ENCODE measurements at places on chromosomes 3 and 15. TPM values are rescaled to one million over a fixed set of nuclear protein-coding genes. Genes with fewer than 3 reads are reported as not detected.

KNL1 gene
- total RNA-seq, result 71.7 TPM

NANOGP8 gene
- total RNA-seq, result 1.5 TPM

IL17RC gene
- total RNA-seq, result 3.1 TPM

PLSCR1 gene
- 16.8 TPM for total RNA-seq

NCBP2 gene
- total RNA-seq, result 80.8 TPM

DNA sequence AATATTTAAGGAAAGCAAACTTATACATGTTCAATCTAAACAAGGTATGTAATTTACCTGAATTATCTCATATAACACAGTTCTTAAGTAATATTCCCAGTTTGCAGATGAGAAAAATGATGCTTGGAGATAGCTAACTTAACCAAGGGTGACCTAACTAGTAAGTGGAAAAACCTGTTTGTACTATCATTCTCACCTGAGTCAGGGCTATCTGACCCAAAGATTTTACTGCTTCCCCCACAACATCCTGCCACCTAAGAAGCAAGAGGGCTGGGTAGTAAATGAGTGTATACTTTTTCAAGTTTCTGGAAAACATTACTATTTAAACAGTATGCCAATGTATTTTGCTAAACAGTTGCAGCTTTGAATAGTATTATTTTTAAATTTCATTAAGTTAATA lies 10.6 kb downstream of the TP63 start:
- H3K4me3 ChIP-seq, result no peak overlapping the region
- no peaks in the 10 kb centered on the region for H3K36me3 ChIP-seq
- no peaks in the 10 kb centered on the region for H3K27me3 ChIP-seq
- no peaks in the 10 kb centered on the region for H3K4me1 ChIP-seq
- DNase-seq, result no peak

GRCh38 chr3:43411429-43411828 lies 125.1 kb downstream of the SNRK start:
- no peaks in the 10 kb centered on the region for H3K36me3 ChIP-seq
- DNase-seq, result no peak
- H3K27me3 ChIP-seq, result no peaks in the 10 kb centered on the region

GRCh38 chr3:159187232-159187631 lies 385.4 kb downstream of the MFSD1 start:
- no peak overlapping the region for H3K4me3 ChIP-seq
- no peak overlapping the region for H3K27ac ChIP-seq
- H3K4me1 ChIP-seq, result no peaks in the 10 kb centered on the region
- no peaks in the 10 kb centered on the region for H3K36me3 ChIP-seq
- H3K27me3 ChIP-seq, result no peaks in the 10 kb centered on the region

DNA sequence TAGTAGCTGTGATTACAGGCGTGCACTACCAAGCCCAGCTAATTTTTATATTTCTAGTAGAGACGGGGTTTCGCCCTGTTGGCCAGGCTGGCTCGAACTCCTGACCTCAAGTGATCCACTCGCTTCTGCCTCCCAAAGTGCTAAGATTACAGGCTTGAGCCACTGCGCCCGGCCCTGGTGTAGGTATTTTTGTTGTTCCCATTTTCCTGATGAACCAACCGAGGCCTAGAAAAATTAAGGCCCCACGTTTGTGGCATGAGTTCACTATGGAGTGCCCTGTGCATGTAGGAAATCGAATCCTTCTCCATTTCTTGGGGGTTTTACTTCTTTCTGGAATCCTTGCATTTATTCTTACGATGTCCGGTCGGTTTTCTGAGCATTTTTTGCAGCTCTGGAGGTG lies 14.3 kb upstream of the TATDN2 start:
- no peaks in the 10 kb centered on the region for H3K4me1 ChIP-seq
- H3K27me3 ChIP-seq, result no peaks in the 10 kb centered on the region
- no peak overlapping the region for H3K27ac ChIP-seq
- H3K4me3 ChIP-seq, result no peak overlapping the region

GRCh38 chr15:51298620-51299019 lies 39.8 kb downstream of the CYP19A1 start:
- H3K4me3 ChIP-seq, result no peak overlapping the region
- H3K27me3 ChIP-seq, result no peaks in the 10 kb centered on the region
- H3K27ac ChIP-seq, result no peak overlapping the region
- H3K36me3 ChIP-seq, result no peaks in the 10 kb centered on the region
- no peak for DNase-seq
- H3K4me1 ChIP-seq, result peaks cover 14% of the 10 kb centered on the region

DNA sequence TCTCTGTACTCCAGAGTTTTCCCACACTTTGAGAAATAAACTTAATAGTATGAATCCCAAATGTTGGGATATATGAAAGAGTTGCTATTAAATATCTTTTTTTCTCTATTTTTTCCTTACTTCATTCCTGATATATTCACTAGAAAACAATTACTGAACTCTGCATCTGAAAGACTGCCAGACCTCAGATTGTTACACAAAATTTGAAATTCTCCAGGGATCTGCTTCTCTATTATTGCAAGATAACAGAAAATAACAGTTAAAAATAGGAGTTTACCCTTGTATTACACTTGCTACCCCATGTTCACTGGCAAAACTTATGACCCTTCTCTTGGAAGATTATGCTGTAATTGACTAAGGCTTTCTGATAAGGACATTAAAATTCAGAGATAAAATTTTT lies 11.7 kb upstream of the P3H2 start:
- no peak overlapping the region for H3K27ac ChIP-seq
- no peak overlapping the region for H3K4me3 ChIP-seq

DNA sequence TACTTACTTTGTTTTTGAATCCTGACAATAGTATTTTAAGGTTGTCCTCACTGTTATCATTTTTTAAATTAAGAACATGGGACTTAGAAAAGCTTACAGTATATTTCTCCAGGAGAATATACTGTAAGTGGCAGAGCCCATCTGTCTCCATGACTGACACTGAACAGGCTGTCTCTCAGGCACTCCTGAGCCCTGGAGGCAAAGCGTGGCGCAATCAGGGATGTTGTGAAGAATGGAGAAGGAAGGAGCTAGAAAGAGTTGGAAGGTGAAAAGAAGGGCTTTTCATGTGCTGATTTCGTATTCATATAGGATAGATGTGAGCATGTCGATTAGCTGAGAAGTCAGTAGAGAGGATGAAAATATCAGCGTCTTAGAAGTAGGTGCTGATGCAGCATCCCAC lies 41.5 kb downstream of the FGF12 start:
- H3K36me3 ChIP-seq, result no peaks in the 10 kb centered on the region
- no peaks in the 10 kb centered on the region for H3K4me1 ChIP-seq
- no peak overlapping the region for H3K27ac ChIP-seq
- no peak for DNase-seq
- no peaks in the 10 kb centered on the region for H3K27me3 ChIP-seq

- peaks cover 57% of the 10 kb centered on the region for H3K27me3 ChIP-seq
- H3K4me3 ChIP-seq, result no peak overlapping the region
- H3K36me3 ChIP-seq, result no peaks in the 10 kb centered on the region
- H3K4me1 ChIP-seq, result peaks cover 9% of the 10 kb centered on the region
- no peak for DNase-seq
Observed at GRCh38 chr3:46564190-46565021, 1.7 kb downstream of the LRRC2 start.
